NCI-H2171 treated with DMSO at 0.1 percent for 48 hours (cell line): ENCODE measurements at places on chromosomes 3 and 15.

DNA sequence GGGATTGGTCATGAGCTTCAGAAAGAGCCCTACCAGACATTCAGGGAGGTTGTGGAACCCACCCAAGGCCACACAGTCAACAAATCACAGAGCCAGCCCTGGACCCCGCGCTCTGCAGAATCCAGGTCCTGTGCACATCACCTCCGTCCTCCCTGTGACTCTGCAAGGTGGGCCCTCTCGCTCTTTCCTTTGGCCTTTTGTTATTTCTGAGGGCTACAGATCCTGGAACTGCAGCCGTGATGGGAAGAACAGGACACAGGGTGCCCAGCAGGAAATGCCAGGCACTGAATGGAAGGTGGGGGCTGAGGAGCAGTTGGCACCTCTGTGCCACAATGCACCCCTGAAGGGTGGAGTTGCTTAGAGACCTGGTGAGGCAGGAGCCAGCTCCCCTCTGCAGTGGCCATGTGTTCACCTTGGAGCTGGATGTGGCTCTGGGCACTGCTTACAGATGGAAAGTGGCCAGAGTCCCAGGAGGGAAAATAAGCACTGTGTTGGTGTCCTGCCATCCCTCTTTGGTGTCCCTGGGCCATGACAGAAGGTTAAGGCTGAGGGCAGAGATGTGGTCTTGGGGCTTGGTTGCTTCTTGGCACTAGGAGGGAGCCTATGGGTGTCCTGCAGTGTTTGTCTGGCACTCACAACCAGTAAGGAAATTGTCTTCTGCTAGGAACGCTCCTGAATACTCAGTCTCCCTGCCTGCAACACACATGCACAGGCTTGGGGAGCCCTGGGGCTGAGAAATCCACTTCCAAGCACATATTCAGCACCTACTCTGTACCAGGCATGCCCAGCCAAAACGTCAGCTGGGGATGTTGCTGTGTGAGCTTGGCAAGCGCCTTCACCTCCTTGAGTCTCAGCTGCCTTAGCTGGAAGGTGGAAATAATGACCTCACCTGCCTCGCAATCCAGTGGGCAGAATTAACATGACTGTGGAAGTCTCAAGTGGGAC lies 98.0 kb upstream of the SLC6A6 start:
- DNase-seq = no peak

GRCh38 chr3:87414271-87414670 lies 137.9 kb upstream of the POU1F1 start:
- DNase-seq = no peak

GRCh38 chr3:13110678-13111116 lies 37.5 kb upstream of the IQSEC1 start:
- peak; percentile 71 for DNase-seq

GRCh38 chr3:74129056-74129455 lies 485.4 kb downstream of the CNTN3 start:
- no peak for DNase-seq

- no peak for DNase-seq
Observed at GRCh38 chr3:158402590-158402989, 168.4 kb upstream of the MLF1 start.

GRCh38 chr3:14275962-14276909 lies 97.6 kb downstream of the LSM3 start:
- DNase-seq = no peak

DNA sequence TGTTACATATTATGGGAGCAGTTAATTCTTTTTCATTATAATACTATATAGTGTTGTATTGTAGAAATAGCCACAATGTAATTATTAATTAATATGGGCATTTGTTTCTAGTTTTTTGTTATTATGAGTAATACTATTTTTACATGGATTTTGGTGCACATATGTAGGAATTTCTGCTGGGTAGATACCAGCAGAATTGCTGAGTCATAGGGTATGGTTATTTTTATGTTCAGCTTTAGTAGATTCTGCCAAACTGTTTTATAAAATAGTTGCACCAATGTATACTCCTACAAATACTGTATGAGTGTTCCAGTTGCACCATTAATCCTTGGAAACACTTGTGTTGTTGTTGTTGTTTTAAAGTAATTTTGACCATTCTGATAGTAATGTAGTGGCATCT lies 91.5 kb downstream of the SH3GL3 start:
- no peak for DNase-seq

DNA sequence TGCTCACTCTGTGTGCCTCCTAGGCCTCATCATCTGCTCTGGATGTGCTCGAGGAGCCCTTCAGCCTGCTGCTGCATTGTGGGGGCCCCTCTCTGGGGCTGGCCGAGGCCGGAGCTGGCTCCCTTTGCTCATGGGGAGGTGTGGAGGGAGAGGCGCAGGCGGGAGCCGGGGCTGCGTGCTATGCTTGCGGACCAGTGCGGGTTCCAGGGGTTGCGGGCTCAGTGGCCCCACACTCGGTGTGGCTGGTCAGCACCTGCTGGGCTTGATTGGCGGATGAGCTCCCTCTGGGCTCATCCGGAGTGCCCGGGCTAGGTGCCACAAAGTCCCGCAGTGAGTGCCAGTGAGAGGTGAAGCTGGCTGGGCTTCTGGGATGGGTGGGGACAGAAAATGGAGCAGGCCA lies 264.2 kb downstream of the SI start:
- no peak for DNase-seq

DNA sequence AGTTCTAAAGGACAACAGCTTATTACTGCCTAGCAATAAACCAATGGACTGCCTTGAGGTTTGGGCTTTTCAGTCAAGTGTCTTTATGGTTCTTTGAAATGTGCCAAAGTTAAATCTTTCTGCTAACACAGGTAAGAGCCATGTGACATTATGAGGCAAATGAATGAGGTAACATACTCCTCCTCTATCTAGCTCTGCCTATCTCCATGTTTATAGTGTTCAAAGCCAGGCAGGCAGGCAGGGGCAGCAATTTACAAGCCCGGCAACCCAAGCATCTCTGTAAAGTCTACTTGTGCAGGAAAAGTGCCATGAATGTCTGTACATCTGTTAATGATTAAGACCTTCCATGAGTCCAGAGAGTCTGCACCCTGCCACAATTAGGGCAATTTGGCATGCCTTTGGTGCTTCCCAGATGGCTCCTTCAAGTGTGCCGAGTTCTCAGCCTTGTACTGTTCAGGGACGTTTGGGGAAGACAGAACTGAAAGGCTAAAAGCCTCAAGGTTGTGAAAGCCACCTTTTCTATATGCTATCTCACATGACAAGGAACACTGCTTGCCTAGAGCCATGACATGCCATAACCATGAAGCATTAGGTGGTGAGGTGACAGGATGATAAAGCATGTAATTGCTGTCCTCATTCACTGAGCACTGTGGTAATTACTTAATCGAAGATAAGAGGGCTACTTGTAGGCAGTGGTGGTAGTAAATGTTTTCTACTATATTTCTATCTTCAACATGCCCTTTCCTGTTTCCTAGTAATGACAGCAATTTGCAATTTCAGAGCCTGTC lies 41.4 kb upstream of the EIF1B start:
- DNase-seq = no peak

DNA sequence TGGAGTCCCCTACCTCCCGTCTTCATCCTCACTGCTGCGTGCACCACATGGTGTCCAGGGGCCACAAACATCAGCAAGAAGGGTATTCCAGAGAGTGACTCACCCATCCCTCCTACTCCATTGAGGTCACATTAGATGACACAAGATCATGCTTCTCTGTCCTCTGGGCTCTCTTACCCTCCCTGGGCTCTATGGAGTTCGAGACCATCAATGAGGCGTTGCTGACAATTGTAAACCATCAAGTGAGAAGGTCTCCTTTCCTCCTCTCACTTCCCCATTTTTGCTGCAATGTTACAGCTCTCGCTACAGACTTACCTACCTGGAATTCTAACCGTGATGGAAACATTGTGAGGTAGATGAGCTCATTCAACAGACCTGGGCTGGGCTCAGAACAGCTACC lies 51.7 kb downstream of the HMCES start:
- DNase-seq = no peak

- DNase-seq = no peak
Observed at GRCh38 chr3:139933766-139934165, 1.2 kb upstream of the CLSTN2 start.

DNA sequence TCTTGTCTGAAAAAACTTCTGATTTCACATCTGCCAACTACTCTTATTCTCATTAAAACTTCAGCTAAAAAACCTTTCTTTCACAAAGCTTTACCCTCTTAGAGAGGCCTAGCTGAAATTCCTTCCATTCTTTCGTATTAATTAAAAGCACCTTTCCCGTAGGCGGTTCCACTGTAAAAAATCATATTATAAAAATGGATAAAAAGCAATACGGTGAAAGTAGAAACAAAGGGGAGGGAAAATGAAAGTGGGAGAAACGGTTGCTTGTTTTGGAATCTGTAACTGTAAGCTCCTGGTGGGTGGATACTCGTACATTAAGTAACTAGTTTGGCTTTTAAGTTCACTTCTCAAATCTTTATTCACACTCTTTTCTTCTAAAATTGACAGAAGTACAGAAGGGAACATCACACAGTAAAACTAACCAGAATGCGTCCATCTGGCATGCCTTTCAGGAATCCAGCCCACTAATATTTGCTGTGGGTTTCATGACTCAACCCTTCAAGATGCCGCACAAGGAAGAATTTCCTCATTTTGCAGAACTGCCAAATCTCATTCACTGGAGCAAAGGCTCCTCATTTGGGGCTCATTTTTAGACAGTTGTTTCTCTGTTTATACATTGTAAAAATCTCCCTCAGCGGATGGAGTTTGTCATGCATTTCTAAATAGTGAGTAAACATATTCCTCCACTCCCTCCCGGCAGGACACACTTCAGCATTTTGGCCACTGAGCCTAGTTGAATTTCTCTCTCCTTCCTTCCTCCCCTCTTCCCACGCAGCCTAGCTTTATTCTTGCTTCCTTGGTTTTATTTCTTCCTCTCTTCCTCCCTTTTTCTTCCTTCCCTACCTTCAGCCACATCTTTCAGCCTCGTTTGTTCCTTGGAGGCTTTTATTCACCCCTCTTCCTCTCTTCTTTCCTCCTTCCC lies 419.5 kb upstream of the NAALADL2 start:
- no peak for DNase-seq
